ENCODE measurements at places on chromosomes 6 and 20.

GRCh38 chr20:58583176-58583575 lies 67.9 kb upstream of the STX16 start:
- no peak for ATAC-seq

GRCh38 chr20:53788253-53789022 lies 194.8 kb upstream of the ZNF217 start:
- no peak for ATAC-seq

DNA sequence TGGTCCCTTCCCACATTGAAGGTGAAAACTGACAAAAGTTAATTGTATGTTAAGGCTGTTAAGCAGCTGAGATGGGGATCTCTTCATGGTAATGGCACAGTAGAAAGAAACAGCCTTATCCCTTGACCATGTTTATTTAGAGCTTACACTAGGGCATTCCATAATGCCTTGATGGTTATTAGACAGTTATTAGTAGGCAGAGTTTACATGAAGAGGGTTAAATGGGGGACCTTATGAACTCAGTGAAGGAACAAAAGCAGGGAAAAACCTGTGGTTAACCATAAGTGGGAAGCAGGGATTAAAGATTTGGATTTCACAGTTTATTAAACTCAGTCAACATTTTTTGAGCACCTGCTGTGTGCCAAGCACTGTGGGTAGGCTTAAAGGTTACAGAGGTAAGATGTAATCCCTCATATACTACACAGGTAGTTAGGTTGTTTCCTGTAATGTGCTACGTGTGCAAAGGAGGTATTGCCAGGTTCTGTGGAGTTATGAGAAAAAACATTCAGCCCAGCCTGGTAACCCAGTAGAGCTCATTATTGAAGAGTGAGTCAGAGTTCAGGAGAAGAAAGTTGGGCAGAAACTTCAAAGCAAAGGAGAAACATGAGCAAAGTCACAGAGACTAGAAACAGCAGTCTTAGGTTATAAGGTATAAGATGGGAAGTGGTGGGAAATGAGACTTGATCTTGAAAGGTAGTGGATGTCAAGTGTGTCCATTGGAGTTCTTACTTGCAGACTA lies 32.3 kb upstream of the GNRH2 start:
- ATAC-seq, result peak; percentile 87

DNA sequence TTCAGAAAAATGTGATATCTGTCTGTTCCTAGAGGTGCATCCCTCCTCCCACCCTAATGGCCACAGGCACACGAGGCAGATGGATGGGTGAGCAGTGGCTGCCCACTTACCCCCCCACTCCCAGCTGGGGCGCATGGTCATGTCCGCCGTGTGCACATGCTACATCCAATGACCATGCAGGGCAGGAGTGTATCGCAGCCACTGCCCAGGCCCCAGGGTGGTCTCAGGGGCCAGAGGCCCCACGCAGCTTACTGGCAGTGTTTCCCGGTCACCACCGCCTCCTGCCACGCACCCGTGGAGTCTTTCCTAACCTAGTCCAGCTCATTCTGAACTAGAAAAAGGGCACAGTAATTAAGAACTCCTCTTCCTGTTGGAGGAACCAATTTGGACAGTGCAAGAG lies 11.7 kb upstream of the HTR1B start:
- ATAC-seq, result no peak

DNA sequence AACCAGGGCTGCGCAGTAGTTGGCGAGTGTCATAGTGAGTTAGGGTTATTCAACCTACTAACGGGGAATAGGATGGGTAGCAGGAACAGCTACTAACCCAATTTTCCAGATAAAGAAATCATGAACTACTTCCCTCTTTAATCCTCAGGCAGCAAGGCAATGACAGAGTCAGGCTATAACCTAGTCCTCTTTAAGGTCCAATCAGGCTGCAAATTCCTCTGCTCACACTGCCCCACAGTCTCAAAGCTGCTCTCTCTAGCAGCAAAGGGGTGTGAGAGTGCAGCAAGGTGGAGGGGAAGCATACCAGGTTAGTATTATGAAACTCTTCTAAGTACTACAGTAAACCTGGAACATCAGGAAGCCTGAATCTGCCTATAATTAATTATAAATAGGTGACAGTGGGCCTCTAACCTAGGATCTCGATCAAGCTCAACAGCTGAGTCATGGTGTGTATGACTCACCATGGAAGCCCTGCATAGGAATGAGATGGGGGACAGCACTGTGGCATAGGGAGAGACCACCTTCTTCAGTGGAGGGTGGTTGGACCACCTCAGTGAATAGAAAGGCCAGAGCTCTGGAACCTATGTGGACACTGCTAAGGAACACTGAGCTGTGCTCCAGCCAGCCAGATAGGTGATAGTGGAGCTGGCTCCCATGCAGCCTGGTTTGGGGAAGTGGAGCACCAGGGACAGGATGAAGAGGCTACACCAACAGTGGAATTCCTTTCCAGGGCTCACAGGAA lies 7.9 kb downstream of the PEX6 start:
- ATAC-seq, result peak; percentile 71

All from SK-N-SH treated with all-trans-retinoic acid at 6 μM for 48 hours (cell line).